ENCODE measurements at places on chromosomes 2 and 18. TPM values are rescaled to one million over a fixed set of nuclear protein-coding genes. Genes with fewer than 3 reads are reported as not detected.

Gene GKN1
- not detected for polyA plus RNA-seq

Gene NAT8
- polyA plus RNA-seq, result 32.0 TPM

Gene GREB1L
- polyA plus RNA-seq, result 2.1 TPM

Gene ALPP
- polyA plus RNA-seq, result not detected

Gene CFAP210
- polyA plus RNA-seq, result 5.5 TPM

Gene LYPD6
- polyA plus RNA-seq, result 17.0 TPM

Gene GPR45
- polyA plus RNA-seq, result 0.11 TPM

Gene ERICH2
- 1.6 TPM for polyA plus RNA-seq

Gene HSBP1L1
- polyA plus RNA-seq, result 17.2 TPM

Gene TMEM178A
- 97.5 TPM for polyA plus RNA-seq

Gene UGT1A5
- polyA plus RNA-seq, result not detected

Gene RGPD4
- not detected for polyA plus RNA-seq

Gene EFHD1
- polyA plus RNA-seq, result 66.4 TPM

Gene RFTN2
- 17.2 TPM for polyA plus RNA-seq

GRCh38 chr2:124970030-124970429 is 944.9 kb downstream of the CNTNAP5 start:
- DNase-seq, result no peak

DNA sequence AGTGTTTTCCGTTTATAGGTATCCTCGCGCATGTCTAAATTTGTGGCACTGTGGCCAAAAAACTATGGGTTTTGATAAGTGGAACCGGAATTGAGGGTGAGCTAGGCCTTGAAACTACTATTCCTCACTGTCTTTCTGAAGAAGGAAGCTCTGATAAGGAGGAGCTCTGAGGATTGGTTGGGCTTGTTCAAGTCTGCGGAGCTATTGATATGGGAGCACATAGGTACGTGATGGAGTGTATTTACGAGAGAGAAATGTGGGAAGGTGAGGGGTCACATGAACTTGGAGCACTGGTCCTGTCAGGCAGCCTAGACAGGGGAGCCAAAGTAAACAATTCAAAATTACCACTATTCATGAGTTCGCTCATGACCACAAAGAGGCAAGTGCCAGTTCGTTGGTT is 131.4 kb downstream of the BABAM2 start:
- no peak for DNase-seq

DNA sequence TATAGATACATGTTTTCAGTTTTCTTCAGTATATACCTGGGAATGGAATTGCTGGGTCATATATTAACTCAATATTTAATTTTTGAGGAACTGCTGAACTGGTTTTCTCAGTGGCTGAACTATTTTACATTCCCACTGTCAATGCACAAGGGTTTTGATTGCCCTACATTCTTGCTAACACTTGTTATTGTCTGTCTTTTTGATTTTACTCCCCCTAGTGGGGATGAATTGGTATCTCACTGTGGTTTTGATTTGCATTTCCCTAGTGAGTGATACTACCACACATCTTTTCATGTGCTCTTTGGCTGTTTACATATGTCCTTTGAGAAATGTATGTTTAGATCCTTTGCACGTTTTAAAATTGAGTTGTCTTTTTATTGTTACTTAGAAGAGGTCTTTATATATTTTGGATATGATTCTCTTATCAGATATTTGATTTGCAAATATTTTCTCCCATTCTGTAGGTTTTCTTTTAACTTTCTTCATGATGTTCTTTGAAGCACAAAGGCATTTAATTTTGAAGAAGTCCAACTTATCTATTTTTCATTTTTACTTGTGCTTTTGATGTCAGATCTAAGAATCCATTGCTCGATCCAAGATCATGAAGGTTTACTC is 36.2 kb downstream of the ASB1 start:
- DNase-seq, result no peak

GRCh38 chr2:63673865-63674533 is 85.2 kb downstream of the MDH1 start:
- DNase-seq, result no peak

- DNase-seq, result no peak
Measured at GRCh38 chr2:18492721-18493120, 67.7 kb downstream of the RDH14 start.

- DNase-seq, result no peak
Measured at GRCh38 chr2:120779781-120780283, 44.2 kb downstream of the GLI2 start.

DNA sequence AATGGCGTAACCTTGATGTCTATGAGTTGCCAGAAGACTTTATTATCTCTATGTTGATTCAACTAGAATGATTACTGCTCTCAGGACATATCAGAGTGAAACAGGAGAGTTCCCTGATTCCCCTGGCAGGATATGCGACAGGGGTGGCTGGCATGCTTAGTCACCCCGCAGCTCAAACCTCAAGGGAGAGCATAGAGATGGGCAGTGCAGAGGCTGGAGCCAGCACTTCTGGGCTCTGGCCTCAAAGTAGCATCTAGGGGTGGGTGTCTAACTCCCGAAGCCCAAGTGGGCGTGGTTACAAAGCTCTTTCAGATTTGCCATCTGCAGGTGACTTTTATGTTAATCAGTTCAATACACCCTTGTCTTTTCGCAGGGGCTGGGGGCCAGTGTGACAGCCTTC is 391.6 kb downstream of the ADCYAP1 start:
- DNase-seq, result no peak

- no peak for DNase-seq
Measured at GRCh38 chr2:54955358-54956110, 94.7 kb downstream of the RTN4 start.

DNA sequence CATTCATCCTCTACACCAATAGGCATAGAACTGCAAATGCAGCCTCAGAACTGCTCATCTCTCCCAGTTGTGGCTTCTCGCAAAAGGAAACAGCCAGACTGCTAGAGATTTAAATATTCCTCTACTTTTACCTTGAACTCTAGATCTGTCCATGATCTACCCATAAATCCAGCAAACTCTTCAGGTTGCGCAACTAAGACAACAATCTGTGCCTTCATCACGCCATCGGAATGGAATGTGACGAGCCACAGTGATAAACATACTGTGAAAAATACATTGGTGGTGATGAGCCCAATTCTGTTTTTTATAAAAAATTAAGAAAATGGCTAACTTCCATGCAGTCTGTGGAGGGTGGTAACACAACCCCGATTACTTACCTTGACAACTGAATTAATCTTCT is 626.7 kb downstream of the LRRTM4 start:
- DNase-seq, result no peak

DNA sequence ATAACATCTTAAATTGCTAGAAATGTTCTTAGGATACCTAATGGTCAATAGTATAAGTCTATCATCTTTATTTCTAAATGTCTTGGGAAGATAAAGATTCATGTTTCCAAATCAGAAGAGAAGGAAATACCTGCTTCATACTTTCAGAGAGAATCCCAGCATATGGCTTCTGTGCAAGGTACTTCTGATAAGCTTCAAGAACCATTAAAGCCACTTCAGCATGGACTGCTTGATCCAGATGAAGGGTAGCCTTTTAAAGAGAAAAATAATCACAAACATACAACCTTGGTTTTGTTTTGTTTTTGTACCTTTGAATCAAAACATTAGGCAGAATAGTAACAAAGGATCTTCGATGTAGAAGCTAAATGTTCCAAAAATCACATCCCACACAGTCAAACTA is 44.0 kb downstream of the EPG5 start:
- no peak for DNase-seq

DNA sequence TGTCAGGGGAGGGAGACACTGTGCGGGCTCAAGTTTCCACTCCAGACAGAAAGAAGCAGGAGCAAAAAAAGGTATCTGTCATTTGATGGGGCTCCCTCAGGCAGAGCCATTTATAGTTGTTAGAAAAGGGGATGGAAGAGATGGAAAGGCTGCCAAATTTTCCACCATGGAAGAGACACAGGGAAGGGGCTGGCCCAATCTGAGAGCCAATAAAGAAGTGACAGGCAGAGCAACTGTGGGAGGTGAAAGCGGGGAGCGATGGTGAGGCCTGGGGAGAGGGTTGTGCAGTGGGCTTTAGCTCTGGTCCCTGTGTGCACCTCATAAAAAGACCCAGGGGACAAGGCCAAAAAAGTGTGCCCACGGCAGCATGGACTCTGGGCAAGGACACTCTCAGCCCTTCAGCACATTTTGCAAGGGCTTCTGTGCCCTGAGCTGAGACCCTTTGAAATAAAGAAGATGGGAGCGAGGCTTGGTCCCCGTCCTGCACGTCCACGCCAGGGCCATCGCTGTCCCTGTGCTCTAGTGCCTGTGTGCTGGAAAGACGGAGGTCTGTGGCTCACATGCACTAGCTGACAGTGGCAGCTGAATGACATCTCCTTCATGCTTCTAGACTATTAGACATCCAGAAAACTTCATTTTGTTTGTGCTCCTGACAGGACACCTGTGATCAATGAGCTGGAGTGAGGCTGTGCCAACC is 456.7 kb upstream of the HS6ST1 start:
- DNase-seq, result no peak

GRCh38 chr18:22847392-22847791 is 85.7 kb upstream of the RBBP8 start:
- DNase-seq, result peak; percentile 25

- DNase-seq, result peak; percentile 54
Measured at GRCh38 chr2:66929632-66930338, 467.3 kb upstream of the ETAA1 start.

- no peak for DNase-seq
Measured at GRCh38 chr2:190935054-190935453, 54.4 kb downstream of the GLS start.

DNA sequence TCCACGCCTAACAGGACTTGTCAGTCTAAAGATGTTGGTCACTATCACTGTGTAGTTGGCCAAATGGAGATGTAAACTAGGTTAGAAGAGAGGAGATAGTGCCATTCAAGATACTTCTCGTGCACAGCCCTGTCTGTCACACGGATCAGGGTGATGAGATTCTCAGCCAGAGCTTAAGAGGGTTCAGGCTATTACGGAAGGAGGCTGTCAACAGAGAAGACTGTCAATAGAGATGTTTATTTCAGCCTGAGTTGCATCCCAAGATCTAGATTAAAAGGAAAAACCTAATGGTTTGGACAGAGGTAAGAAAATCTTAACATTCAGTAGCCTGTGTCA is 83.4 kb downstream of the AAK1 start:
- DNase-seq, result no peak

GRCh38 chr2:170643346-170643745 is 71.8 kb upstream of the SP5 start:
- no peak for DNase-seq

- DNase-seq, result no peak
Measured at GRCh38 chr18:28519997-28520396, 343.1 kb upstream of the CDH2 start.

DNA sequence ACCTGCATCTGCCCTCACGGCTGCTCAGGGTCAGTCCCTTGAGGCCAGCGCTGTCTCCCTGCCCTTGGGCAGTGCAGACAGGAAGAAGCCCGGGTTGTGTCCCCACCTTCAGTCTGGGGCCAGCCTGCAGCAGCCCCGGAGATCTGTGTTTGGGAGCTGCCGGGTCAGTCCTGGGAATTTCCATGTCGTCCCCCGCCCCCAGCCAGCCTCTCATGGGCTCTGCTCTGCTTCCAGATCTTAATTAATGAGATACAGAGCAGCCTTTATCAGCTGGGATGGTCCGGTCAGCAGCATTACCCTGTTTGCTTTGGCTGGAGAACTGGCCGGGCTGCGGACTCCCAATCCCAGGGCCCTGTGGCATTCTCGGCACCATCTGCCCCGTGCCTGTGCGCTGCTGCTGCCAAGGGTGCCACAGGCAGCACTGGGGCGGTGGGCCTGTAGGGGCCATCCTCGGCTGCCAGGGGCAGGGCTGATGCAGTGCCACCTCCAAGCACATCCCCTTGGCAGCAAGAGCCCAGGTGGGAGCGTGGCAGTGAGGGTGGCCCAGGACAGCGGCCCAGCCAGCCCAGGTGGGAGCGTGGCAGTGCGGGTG is 2.4 kb downstream of the BOK start:
- DNase-seq, result no peak

DNA sequence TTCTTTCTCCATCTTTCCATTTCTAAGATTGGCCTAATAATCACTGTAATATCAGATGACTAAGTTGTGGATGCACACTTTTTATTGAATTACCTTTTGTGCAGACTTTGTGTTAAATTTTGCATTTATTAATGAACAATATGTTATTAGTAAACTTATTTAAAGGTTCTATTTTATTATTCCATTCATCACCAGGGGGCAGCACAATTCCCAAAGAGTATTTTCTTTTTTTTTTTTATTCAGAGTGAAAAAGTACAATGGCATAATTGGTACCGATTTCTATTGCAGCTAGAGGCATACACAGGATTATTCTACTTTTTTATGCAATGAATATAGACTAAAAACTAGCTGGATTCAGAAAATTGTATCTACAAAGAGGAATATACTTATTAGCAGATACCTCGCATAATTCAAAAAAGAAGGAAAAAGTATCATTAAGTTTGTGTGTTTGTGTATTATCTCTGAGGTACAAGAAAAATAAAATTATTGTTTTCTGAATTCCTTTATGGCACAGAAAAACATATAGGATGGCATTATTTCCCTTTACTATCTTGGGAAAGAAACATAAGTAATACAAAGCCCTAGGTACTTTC is 390.6 kb downstream of the ERBB4 start:
- DNase-seq, result no peak

GRCh38 chr2:238262496-238263122 is 22.8 kb upstream of the HES6 start:
- DNase-seq, result no peak

All from renal cortex interstitium (tissue), 15 donors.